Mesothelial cell of epicardium (in vitro differentiated cells): ENCODE measurements at places on chromosomes 2 and 18.

- DNase-seq = no peak
Measured at GRCh38 chr2:88201811-88202169, 31.6 kb downstream of the THNSL2 start.

- DNase-seq = no peak
Measured at GRCh38 chr2:79612999-79613398, 100.1 kb downstream of the CTNNA2 start.

DNA sequence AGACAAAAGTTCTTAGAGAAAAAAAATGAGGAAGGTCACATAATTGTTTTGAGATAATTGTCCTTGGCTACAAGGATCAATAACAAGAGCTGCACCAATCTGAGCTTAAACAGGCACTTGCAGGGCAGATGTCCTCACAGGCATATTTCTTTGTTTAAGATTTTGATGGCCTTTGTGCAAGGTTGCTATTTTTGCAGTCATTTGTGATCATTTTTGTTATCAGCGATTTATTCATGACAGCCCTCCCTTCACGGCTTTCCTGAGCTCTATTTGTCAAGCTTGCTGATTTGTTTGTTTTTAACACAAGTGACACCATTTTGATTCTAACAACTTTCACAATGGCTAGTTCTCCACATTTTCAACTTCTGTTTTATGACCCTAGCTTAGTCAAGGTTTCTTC is 418.6 kb upstream of the REG3G start:
- DNase-seq = no peak

DNA sequence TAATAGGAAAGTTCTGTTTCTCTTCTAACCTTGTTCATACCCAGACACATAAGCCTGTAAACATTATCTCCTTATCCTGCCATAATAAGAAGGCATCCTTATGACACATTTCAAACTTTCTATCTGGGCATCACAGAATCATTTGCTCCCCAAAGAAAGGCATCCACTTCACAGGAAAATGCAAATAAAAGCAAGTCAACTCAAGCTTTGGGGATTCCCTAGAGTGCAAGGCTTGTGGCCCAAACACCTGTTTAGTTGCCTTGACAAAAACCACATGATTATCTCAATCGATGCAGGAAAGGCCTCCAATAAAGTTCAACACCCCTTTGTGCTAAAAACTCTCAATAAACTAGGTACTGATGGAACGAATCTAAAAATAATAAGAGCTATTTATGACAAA is 195.7 kb upstream of the GALNT5 start:
- no peak for DNase-seq

DNA sequence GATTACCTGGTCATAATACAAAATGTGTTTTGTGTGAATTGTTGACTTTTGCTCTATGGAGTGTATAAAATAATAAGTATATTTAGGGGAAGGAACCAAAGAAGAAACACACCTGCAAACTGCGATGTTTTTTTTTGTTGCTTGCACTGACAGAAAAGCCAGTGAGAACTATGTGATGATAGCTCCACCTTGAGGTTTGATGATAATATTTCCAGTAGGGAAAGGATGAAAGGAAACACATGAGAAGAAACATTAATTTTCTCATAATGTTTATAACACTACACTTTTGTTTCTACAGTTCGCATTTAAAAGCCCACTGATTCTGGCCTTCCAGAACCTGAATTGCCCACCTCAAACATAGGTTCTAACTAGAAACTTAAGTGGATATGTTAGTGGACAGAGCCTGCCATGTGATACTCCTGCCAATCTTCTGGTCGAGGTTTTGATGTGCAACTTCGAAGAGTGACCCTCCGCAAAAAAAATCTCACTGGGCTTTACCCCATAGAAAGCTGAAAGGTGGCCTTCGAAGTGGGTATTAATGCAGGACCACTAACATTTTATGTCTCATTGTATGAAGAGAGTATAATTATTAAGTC is 476.4 kb upstream of the SPHKAP start:
- DNase-seq = no peak

- no peak for DNase-seq
Measured at GRCh38 chr2:145682546-145683157, 1162.7 kb upstream of the ZEB2 start.

- DNase-seq = peak; percentile 44
Measured at GRCh38 chr2:118849226-118850167, 2.0 kb upstream of the EN1 start.

DNA sequence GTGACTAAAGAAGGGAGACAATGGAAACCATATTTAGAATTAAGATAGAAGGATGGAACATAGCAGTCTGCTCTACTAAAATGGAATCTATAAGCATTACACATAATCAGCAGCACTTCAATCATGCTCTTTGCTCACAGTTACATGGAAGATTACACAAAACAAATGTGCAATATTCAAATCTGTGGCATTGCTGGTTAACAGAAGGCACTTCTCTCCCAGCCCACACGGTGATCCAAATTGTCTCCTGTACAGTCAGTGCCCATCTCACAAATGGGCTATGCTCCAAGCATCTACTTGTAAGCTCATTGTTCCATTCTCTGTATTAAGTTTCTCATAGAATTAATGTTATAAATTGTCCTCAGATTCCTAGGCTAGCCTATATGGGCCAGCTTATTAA is 716.6 kb downstream of the NRXN1 start:
- DNase-seq = no peak

DNA sequence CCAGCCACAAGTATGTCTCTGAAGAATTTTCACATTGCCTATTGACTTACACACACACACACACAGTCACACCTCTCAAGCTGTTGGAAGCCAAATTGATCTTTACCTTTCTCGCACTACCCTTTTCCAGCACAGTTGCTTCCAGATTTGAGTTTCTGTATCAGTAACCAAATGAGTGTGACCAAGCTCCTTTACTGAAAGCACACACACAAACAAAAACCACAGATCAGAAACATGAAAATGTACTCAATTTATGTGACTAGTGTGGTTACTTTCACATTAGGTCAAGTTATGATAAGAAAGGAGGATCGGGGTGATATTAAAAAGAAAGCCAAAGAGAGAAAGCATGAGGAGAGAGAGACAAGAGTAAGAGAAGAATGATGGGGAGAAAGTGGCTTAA is 993.9 kb upstream of the POU3F3 start:
- no peak for DNase-seq

DNA sequence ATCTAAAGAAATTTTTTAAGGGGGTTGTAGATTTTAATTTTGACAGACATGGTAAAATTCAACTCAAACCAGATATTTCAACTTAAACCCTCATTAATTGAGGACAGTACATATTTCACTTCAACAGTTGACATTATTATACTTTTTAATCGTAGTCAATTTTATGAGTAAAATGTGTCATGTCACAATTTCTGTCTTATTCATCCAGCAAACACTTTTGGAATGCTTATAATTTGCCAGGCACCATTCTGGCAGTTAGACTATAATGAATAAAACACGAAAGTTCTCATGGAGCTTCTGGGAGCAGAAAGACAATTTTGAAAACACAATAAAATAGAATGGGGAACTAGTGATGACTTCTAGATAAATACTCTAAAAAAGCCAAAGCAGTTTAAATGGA is 1094.8 kb downstream of the SUCLG1 start:
- DNase-seq = no peak

DNA sequence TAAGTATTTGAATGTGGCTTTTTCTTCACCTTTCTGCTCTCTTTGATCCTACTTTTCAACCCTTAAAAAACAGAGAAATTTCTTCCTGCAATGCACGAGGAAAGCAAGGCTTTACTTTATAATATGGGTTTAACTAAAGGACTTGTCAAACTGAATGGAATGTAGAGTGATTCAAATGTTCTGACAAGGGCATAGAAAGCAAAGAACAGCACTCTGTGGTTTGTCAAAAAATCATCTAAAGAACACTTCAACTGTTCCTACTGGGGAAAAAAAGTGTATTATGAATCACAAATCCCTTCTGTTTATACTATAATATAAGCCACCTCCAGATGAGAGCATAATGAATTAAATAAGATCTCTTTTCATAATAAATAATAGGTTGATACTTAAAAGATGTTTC is 45.0 kb upstream of the RIT2 start:
- DNase-seq = no peak

DNA sequence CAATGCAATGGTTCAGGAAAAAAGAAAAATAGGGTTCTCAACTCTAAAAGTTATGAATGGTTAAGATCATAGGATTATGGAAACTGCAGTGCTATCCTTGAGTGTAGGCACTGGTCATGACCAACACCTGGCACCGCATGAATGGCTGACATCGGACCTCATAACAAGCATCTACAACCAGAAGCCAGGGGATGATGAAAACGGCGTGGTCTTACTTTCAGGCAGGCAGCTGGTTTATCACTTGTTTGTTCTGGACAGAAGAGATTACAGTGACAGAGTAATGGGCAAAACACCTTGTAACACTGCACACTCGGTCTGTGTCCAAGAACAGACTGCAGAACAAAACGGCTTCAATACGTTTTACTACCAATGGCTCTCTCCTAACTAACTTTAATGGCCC is 132.8 kb downstream of the STK39 start:
- DNase-seq = no peak

DNA sequence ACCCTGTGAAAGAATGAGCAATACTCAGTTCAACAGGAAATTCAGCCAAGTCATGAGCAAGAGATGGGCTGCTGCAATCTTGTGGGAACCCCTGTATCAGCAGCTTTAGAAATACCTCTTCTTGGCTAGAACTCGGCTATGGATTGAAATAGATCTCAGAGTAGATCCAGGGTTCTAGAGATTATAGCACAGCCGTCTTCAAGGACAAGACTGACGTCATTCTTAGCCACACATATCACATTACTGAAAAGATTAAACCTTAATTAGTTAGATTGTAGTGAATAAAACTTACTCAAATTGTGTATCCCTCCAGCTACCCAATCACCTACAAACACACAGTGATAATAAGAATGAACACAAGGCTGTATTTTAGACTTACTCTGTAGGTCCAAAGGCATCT is 776.4 kb downstream of the EPHA4 start:
- no peak for DNase-seq

- DNase-seq = no peak
Measured at GRCh38 chr2:20533993-20534622, 87.2 kb downstream of the RHOB start.

DNA sequence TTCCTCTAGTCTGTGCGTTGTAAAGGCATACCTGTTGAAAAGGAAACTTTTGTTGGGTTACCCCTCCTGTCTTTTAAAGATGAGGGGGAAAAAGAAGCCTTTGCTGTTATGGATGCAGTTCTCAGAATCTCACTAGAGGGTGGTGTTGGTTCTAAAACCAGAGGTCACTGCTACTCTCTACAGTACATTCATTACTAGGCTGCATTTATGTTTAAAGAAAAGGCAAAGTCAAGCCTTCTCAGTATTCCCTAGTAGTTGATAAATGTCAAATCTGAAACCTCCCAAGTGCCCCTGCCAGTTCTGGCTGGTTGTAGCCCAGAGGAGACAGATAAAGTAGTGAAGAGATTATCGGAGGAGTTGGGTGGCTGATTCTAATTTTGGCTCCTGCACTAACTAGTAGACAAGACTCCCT is 1.4 kb upstream of the PLCL1 start:
- DNase-seq = no peak

DNA sequence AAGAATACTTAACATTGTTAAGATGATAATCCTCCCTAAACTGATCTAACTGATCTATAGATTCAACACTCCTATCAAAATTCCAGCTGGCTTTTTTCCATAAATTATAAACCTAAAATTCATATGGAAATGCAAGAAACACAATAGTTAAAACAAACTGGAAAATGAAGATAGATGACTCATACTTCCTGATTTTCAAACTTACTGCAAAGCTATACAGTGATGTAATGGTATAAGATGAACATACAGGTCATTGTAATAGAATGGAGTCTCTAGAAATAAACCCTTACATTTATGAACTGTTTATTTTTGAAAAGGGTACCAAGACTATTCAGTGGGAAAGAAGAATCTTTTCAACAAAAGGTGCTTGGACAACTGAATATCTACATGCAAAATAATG is 32.3 kb downstream of the UBXN4 start:
- no peak for DNase-seq

- DNase-seq = no peak
Measured at GRCh38 chr2:174846941-174847938, 83.0 kb upstream of the CHRNA1 start.

DNA sequence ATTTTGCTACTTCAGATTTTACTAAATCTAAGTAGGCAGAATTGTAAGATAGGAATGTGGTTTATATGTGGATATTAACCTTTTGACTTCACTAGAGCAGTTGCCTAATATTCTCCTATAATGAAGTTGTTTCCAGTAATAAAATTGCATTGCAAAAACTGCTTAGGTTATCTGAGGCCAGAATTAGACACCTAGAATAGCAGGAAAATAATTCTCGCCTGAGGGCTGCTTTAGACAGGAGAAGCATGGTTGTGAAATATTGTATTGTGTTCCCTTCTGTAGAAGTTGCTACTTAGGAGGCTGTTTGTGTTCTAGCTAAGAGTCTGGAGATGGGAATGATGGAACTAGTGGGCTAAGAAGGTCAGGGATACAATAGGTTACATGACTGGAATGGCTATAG is 146.3 kb downstream of the PLCL1 start:
- no peak for DNase-seq

DNA sequence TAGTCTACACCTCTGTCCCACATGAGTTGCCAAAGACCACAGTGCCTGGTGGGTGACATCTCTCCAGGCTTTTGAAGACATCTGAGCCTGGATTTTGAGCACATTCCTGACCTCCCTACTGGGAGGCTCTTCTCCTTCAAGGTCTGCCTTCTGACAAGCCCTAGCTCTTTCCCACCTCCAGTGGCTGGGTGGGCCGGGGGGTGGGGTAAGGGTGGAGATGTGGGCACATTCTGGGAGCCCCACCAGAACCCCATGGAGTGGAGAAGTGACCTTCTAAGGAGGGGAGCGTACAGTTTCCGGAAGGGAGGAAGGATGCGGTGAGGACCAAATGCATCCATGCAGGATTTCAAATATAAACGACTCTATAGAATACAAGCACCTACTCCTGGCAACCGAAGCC is 27.9 kb upstream of the ANXA4 start:
- DNase-seq = no peak

GRCh38 chr18:54787616-54788015 is 40.7 kb upstream of the RAB27B start:
- no peak for DNase-seq

DNA sequence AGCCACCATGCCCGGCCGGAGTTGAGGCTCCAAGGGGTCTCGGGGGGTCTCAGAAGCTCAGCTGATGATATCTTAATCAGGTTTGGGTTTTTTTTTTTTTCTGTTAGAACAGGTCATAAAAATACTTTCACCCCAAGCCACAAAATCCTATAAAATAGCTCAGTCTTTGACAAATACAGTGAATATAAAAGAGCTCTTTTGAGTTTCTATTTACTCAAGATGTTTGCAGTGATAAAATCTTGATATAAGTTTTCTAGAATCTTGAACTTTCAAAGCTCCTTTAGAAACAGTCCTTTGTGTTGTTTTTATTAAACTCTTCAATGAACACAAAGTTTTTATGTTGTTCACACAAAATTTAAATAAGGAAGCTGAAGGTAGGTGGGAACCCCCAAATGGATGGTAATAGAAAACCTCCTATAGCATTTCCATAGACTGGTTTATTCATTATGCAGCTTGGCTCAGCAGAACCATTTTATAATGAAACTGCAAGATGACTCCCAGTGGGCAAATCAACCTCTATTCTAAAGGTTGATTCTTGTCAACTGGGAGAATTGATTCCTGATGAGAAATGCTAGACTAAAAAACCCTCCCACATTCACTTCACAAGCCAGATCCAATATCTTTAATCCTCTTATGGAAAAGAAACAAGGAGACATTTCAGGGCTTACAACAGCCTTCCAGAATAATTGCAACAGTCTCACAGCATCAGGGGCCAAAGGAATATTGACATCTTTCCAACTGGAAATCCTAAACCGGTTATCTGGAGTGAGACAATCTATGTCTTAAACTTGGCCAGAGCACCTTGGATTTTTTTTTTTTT is 13.6 kb upstream of the NARS1 start:
- no peak for DNase-seq

- no peak for DNase-seq
Measured at GRCh38 chr2:238946318-238947242, 98.7 kb downstream of the TWIST2 start.
